ENCODE measurements at places on chromosomes 1 and 21. TPM values are rescaled to one million over a fixed set of nuclear protein-coding genes. Genes with fewer than 3 reads are reported as not detected.

HOOK1 gene
- not detected for total RNA-seq

STXBP3 gene
- total RNA-seq = 38.5 TPM

KHDRBS1 gene
- 105 TPM for total RNA-seq

CADM3 gene
- under 0.01 TPM for total RNA-seq

TEDDM1 gene
- total RNA-seq = not detected

F13B gene
- not detected for total RNA-seq

NRIP1 gene
- 14.1 TPM for total RNA-seq

ZC3H12A gene
- 6.1 TPM for total RNA-seq

KPRP gene
- not detected for total RNA-seq

ZNF593 gene
- total RNA-seq = 62.1 TPM

TNFSF18 gene
- total RNA-seq = 0.74 TPM

OR2AK2 gene
- not detected for total RNA-seq

TMED5 gene
- total RNA-seq = 56.0 TPM

CYP2J2 gene
- 0.50 TPM for total RNA-seq

SAMSN1 gene
- total RNA-seq = not detected

FGR gene
- total RNA-seq = under 0.01 TPM

FCRLB gene
- 2.1 TPM for total RNA-seq

CD84 gene
- not detected for total RNA-seq

AGPAT3 gene
- 37.5 TPM for total RNA-seq

FMO4 gene
- total RNA-seq = 1.8 TPM

L1TD1 gene
- total RNA-seq = 0.30 TPM

ZNF593OS gene
- total RNA-seq = not detected

CBR3 gene
- 24.1 TPM for total RNA-seq

FHAD1 gene
- 0.17 TPM for total RNA-seq

IL20 gene
- total RNA-seq = not detected

VN1R5 gene
- not detected for total RNA-seq

All from bronchus fibroblast of lung (primary cell).